ENCODE measurements at places on chromosomes 6 and 20.

DNA sequence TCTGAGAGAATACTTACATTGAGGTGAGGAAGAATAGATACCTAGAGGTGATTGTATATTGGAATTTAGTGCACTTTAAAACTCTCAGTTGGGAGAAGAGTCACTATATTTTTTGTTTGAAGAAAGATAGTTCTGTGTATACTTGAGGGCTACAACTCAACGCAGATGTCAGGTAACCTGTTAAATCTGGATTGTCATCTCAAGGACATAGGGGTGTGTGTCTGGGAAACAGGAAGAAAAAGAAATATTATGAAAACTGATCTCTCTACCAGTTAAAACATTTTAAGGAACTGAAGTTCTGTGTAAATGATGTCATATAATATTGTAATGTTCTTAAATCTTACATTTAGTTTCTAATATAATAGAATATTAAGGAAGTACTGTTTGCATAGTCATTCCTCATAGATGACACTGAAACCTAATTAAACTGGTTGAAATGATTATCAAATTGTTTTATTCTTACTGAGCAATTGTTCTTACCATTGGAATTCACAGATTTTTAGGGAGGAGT is 86.2 kb downstream of the SMAP1 start:
- DNase-seq = no peak

DNA sequence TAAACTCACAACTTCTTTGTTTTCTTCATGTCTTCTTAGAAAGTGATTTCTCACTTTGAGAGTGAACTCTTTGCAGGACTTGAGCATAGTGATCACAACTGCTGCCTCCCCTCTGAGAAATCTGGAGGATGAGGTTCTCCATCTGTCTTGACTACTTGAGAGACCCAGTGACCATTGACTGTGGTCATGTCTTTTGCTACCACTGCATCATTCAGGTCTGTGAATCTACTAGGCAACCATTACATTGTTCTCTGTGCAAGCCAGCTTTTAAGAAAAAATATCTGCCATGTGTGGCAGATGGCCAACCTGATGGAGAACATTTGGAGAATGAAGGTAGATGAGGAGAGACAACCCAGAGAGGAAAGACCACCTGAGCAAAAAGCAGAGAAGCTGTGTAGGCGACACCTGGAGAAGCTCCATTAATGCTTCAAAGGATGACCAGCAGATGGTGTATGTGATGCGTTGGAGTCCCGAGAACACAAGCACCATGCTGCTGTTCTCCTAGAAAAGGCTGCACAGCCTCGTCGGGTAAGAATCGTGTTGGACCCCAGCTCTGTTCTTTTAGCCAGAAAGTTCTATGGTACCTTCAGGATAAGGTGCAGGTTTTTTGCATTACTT is 25.1 kb upstream of the TRIM26 start:
- peak; percentile 53 for DNase-seq

DNA sequence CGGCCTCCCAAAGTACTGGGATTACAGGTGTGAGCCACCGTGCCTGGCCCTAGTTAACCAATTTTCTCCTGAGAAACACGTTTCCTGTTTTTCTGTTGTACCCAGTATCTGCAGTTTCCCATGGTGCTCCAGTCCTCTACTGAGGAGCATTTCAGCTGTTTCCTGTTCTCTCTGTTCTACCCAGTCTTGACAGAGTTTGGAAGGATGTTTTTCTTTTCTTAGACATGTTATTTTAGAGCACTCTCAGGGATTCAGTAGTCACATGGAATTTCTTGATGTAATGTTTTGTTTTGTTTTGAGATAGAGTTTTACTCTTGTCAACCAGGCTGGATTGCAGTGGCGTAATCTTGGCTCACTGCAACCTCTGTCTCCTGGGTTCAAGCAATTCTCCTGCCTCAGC is 129.8 kb upstream of the TIAM2 start:
- DNase-seq = no peak

DNA sequence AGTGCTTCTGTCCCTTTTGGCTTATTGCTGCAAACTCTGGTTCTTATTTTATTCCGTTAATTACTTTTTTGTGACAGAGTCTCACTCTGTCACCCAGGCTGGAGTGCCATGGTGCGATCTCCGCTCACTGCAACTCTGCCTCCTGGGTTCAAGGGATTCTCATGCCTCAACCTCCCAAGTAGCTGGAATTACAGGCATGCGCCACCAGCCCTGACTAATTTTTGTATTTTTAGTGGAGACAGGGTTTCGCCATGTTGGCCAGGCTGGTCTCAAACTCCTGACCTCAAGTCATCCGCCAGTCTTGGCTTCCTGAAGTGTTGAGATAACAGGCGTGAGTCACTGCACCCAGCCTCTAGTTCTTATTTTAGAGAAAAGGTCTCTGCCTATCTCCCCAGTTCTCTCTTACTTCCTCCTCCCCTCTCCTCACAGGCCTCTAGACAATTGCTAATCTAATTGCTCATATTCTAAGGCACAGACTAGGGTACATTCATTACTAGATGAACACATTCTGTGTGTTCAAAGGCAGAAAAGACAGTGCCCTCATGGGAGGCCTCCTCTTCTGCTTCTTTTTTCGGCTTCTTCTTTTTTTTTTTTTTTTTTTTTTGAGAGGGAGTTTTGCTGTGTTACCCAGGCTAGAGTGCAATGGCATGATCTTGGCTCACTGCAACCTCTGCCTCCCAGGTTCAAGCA is 27.0 kb downstream of the EDEM2 start:
- no peak for DNase-seq

DNA sequence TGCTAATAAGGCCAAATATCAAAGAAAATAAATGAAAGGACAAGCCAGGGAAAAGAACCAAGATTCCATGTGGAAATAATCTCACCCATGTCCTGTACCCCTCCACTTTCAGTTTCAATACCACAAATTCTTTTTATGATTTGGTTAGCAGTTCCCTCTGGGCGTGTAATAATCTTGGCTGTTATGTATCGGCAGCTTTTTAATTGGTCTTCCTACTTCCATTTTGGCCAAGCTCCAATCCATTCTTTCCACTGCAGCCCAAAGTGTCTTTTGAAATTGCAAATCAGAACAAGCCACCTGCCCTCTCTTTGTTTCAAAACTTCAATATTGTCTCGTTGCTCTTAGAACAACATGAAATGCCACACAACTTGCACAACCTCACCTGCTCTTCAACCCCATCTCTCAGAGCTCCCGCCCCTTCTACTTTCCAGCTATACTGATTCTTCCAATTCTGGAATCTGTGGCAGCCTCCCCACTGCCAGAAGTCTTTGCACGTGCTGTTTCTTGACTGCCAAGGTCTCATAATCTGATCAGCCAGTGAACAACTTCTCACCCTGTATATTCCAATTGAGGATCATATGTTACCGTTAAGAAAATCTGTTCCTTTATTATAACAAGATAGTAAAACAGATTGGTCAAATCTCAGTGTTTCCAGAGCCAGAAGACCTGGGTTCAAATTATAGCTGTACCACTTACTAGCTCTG is 354.5 kb downstream of the CBLN4 start:
- no peak for DNase-seq

DNA sequence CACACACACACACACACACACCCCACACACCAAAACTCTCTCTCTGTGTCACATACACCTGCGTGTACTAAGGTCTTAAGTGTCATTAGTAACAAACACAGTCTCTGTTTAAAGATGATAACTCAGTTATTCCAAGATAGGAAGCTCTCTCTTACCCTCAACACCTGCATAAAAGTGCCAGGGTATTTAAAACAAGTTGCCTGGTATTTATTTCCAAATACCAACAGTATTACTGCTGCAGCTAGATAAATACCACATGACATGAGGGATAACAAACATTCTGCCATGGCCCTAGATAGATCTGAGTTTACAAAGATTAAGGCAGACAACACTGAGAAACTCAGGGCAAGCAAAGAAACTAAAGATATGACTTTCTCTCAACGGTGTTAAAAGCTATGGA is 118.5 kb downstream of the SIM1 start:
- DNase-seq = no peak

DNA sequence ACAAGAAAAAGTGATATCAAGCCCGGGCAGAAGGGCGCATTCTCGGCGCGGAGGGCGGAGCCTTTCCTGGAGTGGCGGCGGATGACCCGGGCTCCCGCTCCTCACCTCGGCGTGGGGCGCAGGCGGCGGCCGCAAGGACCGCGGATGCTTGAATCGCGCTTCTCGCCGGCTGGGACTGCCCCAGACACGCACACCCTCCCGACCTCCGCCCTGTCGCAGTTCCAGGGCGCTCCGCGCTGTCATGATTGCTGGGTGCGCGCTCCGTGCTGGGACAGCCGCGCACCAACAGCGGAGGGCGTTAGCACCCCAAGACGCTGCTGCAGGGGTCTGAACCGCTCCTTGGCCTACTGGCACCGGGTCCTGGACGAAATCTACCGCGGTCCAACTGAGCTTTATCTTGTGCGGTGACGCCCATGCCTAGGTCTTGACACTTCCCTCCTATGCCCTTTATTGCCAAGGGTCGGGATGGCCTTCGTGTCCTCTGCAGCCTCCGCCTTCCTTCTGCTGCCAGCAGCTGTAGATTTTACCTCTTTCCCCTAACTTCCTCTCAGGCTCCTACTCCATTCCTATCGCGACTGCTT is 43.3 kb downstream of the IRAK1BP1 start:
- no peak for DNase-seq

DNA sequence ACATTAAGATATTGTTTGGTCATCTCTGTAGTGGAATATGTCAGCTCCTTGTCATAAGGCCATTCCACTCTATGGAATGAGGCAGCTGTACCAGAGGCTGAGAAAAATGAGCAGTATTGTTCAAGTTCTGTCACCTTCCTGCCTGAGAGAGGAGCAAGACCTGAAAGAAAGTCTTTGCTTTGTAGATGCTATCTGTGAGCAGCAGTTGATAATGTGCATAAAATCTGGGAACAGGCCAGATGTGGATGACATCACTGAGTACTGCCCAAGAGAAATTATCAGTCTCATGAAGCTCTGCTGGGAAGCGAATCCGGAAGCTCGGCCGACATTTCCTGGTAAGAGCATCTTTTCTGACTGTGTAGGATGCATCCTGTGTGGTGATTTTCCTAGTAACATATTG is 16.8 kb downstream of the RIPK1 start:
- DNase-seq = no peak

- no peak for DNase-seq
Observed at GRCh38 chr6:10991115-10991514, 53.0 kb downstream of the ELOVL2 start.

DNA sequence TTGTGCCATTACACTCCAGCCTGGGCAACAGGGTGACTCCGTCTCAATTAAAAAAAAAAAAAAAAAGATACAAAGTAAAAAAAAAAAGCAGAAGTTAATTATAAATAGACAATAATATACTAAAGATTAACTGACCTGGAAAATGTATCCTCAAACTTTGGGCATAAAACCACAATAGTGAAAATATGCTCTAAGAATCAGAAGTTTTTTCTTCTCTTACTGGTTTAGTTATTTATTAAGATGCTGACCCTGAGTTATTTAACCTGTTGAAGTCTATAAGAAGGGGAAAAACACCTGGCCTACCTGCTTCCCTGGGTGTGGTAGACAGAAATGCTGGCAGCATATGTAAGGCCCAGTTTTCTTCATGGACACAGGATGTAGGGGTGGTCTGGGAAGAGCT is 133.7 kb upstream of the MLIP start:
- no peak for DNase-seq

GRCh38 chr6:136524339-136524935 is 25.8 kb downstream of the MAP7 start:
- DNase-seq = no peak

GRCh38 chr6:10403385-10404106 is 11.3 kb downstream of the TFAP2A start:
- no peak for DNase-seq

DNA sequence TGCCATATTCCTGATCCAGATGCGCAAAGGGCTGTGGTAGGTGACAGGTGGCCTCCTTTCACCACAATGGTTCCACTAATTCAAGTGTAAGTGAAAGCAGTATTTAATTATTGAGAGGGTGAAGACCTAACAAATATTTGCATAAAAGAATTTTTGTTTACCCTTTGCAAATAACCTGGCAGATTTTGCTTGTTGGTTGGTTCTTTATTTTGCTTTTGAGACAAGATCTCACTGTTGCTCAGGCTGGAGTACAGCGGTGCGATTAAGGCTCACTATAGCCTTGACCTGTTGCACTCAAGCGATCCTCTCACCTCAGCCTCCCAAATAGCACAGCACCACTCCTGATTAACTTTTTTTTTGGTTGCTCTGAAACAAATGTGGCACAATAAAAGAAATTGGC is 49.2 kb downstream of the PCNA start:
- DNase-seq = no peak

DNA sequence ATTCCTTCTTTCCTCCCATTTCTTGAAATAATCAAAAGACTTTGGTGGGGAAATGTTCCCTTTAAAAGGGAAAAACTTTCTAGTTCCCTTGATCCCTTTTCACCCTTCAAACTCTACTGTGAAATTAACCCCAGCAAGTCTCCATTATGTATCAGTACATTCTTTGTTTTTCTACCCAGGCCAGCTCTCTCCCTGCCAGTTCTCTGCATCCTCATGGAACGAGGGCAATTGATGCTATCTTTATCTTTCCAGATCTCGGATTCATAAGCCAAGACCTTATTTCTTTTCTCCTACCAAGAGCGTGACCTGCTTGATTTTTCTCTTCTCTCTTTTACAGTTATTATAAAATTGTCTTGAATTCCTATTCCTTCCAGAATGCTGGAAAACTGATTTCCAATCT is 75.8 kb downstream of the ADGRB3 start:
- DNase-seq = no peak

GRCh38 chr20:49569411-49570115 is 1.6 kb upstream of the PTGIS start:
- DNase-seq = no peak

DNA sequence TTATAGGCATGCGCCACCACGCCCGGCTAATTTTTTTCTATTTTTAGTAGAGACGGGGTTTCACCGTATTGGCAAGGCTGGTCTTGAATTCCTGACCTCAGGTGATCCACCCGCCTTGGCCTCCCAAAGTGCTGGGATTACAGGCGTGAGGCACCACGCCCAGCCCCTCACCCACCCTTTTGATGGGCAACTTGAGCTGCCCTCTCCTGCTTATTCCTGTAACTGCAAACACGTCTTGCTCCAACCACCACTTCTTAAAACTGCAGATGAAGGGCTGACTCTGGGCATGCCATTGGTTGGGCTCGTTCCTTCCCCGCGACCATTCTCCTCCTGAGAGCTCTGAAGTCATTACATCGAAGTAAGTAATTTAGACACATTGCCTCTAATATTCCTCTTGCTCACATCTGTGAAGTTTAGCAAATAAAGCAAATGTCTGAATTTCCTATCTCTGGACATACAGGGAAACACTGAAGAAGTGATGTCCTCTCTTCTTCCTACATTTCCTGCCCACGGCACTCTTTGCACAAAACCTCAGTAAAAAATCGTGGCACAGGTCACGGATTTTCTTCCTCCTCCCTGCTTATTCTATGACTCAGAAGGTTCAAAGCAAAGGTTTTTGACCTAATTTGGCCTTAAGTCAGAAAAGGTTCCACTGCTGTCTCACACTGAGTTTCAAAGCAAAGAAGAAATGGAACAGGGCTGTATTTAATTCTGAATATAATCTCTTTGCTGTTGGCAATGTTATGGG is 117.5 kb downstream of the GMPR start:
- DNase-seq = no peak

- no peak for DNase-seq
Observed at GRCh38 chr6:4615891-4616290, 160.3 kb upstream of the CDYL start.

- peak; percentile 12 for DNase-seq
Observed at GRCh38 chr6:219641-220198, 72.6 kb upstream of the DUSP22 start.
